ENCODE measurements at places on chromosomes 12 and 14.

GRCh38 chr14:21268617-21269251, 508 bp downstream of the HNRNPC start:
- peak; percentile 21 for DNase-seq

DNA sequence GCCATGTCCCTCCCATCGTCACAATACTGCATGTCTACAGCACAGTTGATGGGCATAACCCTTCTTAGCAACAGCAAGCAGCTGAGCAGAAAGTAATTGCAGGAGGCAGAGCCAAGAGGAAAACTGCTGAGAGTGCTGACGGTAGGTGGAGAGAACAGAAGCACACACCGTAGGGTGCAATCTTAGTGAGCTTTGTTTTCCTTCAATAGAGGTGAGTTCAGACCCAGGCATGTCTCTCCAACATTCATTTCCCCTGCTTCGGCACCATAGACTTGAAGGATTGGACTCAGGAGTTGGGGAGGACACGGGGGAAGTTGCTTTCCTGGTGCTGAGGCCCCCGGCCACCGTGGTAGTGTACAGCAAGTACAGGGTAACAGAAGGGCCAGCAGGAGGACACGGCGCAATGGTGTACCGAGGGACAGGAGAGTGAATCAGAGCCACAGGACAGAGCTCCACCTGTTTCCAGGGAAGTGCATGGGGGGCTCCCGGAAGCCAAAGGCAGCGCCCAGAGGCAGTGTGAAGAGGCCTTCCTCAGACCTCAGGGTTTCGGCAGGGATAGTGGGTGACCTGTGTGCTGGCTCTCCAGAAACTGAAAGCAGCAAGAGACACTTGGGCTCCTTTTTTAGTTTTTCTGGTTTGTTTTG, 36.3 kb upstream of the SINHCAF start:
- DNase-seq: no peak

- DNase-seq: peak; percentile 62
Measured at GRCh38 chr14:90624227-90624626, 192.0 kb downstream of the TTC7B start.

GRCh38 chr14:60226298-60226697, 22.7 kb upstream of the PPM1A start:
- DNase-seq: no peak

- no peak for DNase-seq
Measured at GRCh38 chr14:96874127-96874526, 76.9 kb downstream of the VRK1 start.

DNA sequence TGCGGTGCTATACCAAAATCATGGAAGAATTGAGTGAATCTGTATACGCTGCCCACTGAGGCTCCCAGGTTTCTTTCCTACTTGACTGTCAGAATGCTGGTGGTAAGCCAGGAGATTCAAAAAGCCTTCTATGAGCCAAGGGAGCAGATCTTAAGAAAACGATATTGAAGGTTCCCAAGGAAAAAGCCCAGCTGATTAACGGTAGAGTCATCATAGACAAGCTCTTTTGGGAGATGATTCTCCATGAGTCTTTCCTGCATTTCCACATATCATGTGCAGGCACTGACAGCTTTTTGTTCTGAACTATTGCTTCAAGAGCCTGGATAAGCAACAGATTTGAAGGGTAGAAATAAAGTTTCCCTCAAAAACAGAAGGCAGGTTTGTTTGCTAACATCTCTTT, 17.5 kb downstream of the SLC35F4 start:
- no peak for DNase-seq

- DNase-seq: no peak
Measured at GRCh38 chr12:86349196-86349595, 93.0 kb upstream of the MGAT4C start.

DNA sequence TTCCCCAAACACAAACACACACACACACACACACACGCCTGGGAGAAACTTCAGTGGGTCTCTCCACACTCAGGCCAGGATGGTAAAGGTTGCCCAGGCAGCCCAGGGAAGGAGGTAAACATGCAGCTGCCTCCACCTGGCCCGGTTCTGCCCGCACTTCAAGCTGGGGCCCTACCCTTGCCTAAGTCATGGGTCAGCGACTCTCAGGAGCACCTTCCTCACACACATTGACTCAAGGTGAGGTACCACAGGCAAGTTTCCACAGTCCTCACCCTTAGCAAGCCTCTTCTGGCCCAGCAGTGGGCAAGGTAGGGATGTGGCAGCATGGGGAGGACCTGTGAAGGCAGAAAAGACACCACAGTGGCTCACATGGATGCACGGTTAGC, 14.1 kb upstream of the FAIM2 start:
- DNase-seq: no peak

GRCh38 chr14:99205086-99205688, 66.8 kb downstream of the BCL11B start:
- no peak for DNase-seq

GRCh38 chr14:101906645-101907044, 57.7 kb upstream of the DYNC1H1 start:
- DNase-seq: no peak

DNA sequence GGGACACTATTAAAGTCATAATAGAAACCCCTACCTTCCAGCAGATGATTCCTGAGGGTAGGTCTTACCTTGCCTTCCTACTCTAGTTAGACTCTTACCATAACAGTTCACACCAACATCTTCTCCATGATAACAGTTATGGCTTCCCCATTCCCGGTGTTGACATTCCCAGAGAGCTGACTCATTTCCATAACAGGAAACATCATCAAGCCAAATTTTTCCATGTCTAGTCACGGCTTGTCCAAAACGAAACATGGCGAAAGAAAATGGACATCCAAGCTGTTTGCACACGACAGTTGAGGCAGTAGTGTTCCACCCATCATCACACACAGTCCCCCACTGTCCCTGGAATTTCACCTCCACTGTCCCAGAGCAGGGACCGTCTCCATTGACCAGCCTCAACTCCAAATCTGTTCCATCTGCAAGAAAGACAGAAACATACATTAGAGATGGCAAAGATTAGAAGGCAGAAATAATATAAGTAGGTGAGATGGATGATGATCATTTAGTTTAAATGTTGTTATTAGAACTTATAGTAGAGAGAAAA, 10.6 kb downstream of the CD163L1 start:
- no peak for DNase-seq

GRCh38 chr12:28083840-28084678, 106.2 kb upstream of the CCDC91 start:
- no peak for DNase-seq

GRCh38 chr14:103401223-103402214, 16.3 kb downstream of the MARK3 start:
- DNase-seq: no peak

DNA sequence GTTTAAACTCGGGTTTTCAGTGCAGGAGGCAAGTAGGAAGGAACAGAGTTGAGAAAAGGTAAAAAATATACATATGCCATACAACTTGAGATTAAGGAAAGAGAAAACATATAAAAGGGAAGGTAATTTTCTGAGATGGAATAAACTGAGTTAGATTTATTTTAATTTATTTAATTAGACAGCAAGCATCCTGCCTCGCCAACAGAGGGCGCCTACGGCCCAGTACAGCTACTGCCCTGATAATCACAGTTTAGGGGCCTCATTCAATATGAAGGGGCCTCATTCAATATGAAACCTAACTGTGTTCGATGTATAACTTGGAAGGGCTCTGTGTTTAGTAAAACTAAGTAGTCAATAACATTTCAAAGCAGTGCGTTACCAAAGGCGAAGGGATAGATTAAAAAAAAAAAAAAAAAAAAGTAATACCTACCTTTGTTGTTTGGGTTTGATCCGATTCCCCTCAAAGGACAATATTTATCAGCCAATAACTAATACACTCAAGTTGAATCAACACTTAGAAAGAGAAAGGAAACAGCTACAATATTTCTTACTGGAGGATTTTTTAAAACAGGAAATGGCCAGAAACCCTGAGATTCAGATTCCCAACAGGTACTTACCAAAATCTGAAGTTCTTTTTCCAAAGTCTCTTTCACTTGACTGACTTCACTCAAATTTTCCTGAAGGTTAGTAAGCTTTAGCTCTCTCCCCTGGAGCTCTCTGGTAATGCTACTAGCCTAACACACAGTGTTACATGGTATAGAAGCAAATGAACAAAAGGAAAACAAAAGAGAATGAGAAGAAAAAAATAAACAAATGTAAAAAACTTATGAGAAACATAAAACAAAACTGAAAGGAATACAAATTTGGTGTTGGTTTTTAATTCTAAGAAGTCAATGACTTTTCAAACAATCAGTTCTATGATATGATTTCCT, 70.0 kb upstream of the VPS33A start:
- peak; percentile 32 for DNase-seq

- no peak for DNase-seq
Measured at GRCh38 chr12:124195567-124195942, 99.3 kb upstream of the RFLNA start.

GRCh38 chr14:31263485-31264133, 56.0 kb upstream of the HECTD1 start:
- DNase-seq: no peak

GRCh38 chr12:211639-212414, 2.1 kb downstream of the SLC6A12 start:
- no peak for DNase-seq

GRCh38 chr12:65532764-65533163, 254.3 kb downstream of the MSRB3 start:
- DNase-seq: no peak

DNA sequence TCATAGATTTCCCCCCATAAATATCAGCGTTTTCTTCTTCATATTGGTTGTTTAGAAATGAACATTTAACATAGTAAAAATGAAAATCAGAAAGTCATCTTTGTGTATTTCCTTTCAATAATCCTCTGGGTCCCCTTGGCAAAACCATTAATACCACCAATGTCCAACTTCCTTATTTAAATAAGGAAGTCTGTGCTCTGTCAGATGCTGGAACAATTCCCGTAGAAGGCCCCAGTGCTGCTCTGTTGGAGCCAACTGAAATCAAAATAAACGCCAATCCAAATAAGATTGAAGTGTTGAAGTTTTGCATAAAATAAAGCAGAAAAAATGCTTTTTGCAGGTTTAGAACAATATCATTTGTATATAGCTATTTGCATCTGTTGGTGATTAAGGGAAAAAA, 93.1 kb downstream of the PPM1H start:
- no peak for DNase-seq

- DNase-seq: no peak
Measured at GRCh38 chr12:3432176-3432742, 58.7 kb upstream of the PRMT8 start.

DNA sequence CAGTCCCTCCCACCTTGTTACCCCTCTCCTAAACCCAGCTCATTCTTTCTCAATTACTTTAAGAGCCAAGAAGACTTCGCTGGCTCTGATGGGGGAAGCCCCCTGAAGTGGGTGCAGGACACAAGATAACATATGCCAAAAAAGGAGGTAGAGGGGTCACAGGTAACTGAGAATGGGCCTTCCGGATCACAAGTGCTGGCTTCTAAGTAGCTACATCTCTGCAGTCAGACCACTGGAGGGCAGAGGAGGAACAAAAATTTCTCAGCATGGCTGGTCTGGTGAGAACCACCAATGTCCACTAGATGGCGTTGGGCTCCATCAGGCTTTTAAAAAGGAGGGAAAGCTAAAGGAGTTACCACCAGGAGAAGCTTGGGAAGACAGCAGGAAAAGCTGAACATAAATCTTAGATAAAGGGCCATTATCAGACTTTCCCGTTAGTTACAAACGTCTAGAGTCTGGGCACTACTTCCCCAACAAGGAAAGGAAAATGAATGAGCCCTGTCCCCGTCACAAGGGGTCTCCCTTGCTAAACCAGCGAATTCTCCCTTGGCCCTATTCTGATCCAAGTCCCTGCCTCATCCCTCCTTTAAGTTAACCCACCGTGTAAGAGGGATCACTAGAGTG, 11.6 kb upstream of the CDH24 start:
- peak; percentile 71 for DNase-seq

DNA sequence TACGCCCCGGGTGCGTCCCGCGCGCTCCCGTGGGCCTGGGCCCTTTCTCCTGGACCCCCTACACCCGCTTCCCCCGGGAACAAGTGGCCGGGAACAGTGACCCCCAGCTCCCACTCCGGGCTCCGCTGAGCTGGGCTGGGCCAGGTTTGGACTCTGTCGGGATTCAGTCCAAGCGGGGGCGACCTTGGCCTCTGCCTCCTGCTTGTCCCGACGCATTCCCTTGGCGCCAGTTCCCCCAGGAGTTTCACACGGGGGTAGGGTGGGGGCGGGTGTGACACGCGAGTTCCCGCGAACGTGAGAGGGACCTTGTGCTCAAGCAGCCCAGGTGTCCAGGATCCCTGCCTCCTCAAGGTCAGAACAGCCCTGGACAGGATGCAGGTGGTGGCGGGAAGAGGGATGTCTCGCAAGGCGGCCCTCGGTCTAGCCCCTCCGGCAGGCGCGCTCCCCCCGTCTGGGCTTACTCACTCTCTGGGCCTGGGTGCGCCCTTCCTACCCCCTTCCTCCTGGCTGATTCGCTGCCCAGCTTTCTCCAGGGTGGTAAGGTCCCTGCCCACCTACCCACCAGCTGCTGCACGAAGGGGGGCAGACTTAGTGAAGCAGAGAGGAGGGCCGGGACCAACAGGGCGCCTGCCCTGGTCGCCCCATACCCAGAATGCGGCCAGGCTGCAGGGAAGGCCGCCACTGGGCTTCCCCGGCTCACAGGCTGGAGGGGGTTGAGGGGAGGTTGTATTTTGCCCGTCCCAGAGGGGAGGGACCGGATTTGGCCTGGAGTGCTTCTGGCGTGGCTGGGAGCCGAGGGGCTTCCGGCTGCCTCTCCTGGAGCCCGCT, 862 bp downstream of the CRIP2 start:
- no peak for DNase-seq

DNA sequence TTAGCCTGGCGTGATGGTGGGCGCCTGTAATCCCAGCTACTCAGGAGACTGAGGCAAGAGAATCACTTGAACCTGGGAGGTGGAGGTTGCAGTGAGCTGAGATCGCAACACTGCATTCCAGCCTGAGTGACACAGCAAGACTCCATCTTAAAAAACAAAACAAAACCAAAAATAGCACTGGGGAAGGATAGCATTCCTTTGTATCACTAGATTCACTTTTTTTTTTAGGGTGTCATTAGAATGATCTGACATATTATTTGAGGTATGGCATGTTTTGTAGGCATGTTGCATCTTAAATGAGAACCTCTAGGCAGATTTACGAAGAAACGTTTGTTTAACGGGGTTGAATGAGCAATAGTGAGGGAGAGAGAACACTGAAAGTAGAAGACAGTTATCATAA, 16.8 kb upstream of the FAR2 start:
- no peak for DNase-seq

GRCh38 chr14:34018125-34018524, 67.3 kb upstream of the EGLN3 start:
- DNase-seq: no peak
